Left lung (tissue), 14 donors: ENCODE measurements at places on chromosomes 3 and 15. TPM values are rescaled to one million over a fixed set of nuclear protein-coding genes. Genes with fewer than 3 reads are reported as not detected.

GRCh38 chr3:64152086-64152485 is 73.2 kb downstream of the PRICKLE2 start:
- peaks cover 29% of the 10 kb centered on the region for H3K36me3 ChIP-seq
- DNase-seq: no peak
- H3K4me3 ChIP-seq: no peak overlapping the region
- H3K27ac ChIP-seq: peak overlapping the region; percentile 70

- DNase-seq: no peak
- no peak overlapping the region for H3K27ac ChIP-seq
- H3K27me3 ChIP-seq: no peaks in the 10 kb centered on the region
- peaks cover 5% of the 10 kb centered on the region for H3K4me1 ChIP-seq
- H3K36me3 ChIP-seq: no peaks in the 10 kb centered on the region
Measured at GRCh38 chr3:11481556-11481955, 162.2 kb downstream of the VGLL4 start.

- H3K27me3 ChIP-seq: no peaks in the 10 kb centered on the region
- no peak overlapping the region for H3K27ac ChIP-seq
- no peak for DNase-seq
Measured at GRCh38 chr15:68232449-68232848, 2.9 kb upstream of the CLN6 start.

- DNase-seq: no peak
- peaks cover 26% of the 10 kb centered on the region for H3K4me1 ChIP-seq
- no peak overlapping the region for H3K4me3 ChIP-seq
- no peaks in the 10 kb centered on the region for H3K27me3 ChIP-seq
- no peak overlapping the region for H3K27ac ChIP-seq
- H3K36me3 ChIP-seq: no peaks in the 10 kb centered on the region
Measured at GRCh38 chr15:76313731-76314130, 2.5 kb upstream of the ETFA start.

- no peak overlapping the region for H3K4me3 ChIP-seq
- no peaks in the 10 kb centered on the region for H3K27me3 ChIP-seq
- H3K36me3 ChIP-seq: no peaks in the 10 kb centered on the region
- DNase-seq: no peak
- no peaks in the 10 kb centered on the region for H3K4me1 ChIP-seq
Measured at GRCh38 chr15:26950001-26950400, 21.0 kb upstream of the GABRG3 start.

DNA sequence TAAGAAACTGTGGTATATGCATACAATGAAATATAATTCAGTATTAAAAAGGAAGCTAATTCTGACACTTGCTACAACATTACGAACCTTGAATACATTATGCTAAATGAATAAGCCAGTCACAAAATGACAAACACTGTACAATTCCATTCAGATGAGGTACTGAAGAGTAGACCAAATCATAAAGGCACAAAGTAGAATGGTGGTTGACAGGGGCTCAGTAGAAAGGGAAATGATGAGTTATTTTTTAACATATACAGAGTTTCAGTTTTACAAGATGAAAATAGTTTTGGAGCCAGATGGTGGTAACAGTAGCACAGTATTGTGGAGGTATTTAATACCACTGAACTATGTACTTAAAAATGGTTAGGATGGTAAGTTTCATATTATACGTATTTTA is 254.6 kb upstream of the RBMS3 start:
- no peak overlapping the region for H3K27ac ChIP-seq
- no peak overlapping the region for H3K4me3 ChIP-seq
- H3K36me3 ChIP-seq: no peaks in the 10 kb centered on the region

- H3K27ac ChIP-seq: no peak overlapping the region
- H3K27me3 ChIP-seq: no peaks in the 10 kb centered on the region
- no peaks in the 10 kb centered on the region for H3K36me3 ChIP-seq
- H3K4me1 ChIP-seq: peaks cover 19% of the 10 kb centered on the region
- H3K4me3 ChIP-seq: no peak overlapping the region
Measured at GRCh38 chr15:89761929-89762328, 10.9 kb upstream of the MESP1 start.

- H3K27me3 ChIP-seq: no peaks in the 10 kb centered on the region
- DNase-seq: no peak
- H3K4me1 ChIP-seq: peaks cover 32% of the 10 kb centered on the region
Measured at GRCh38 chr15:40108061-40108854, 421 bp downstream of the BMF start.

- H3K4me1 ChIP-seq: no peaks in the 10 kb centered on the region
- H3K4me3 ChIP-seq: no peak overlapping the region
- no peak overlapping the region for H3K27ac ChIP-seq
- H3K27me3 ChIP-seq: no peaks in the 10 kb centered on the region
- no peaks in the 10 kb centered on the region for H3K36me3 ChIP-seq
Measured at GRCh38 chr15:94131875-94132274, 99.5 kb upstream of the MCTP2 start.

GRCh38 chr3:158559504-158559903 is 11.5 kb upstream of the MLF1 start:
- no peak for DNase-seq
- no peaks in the 10 kb centered on the region for H3K4me1 ChIP-seq
- H3K4me3 ChIP-seq: no peak overlapping the region
- no peak overlapping the region for H3K27ac ChIP-seq
- H3K27me3 ChIP-seq: no peaks in the 10 kb centered on the region
- H3K36me3 ChIP-seq: no peaks in the 10 kb centered on the region

- H3K4me3 ChIP-seq: no peak overlapping the region
- no peaks in the 10 kb centered on the region for H3K27me3 ChIP-seq
- H3K27ac ChIP-seq: no peak overlapping the region
- H3K36me3 ChIP-seq: no peaks in the 10 kb centered on the region
Measured at GRCh38 chr3:111252779-111253178, 181.2 kb downstream of the NECTIN3 start.

DNA sequence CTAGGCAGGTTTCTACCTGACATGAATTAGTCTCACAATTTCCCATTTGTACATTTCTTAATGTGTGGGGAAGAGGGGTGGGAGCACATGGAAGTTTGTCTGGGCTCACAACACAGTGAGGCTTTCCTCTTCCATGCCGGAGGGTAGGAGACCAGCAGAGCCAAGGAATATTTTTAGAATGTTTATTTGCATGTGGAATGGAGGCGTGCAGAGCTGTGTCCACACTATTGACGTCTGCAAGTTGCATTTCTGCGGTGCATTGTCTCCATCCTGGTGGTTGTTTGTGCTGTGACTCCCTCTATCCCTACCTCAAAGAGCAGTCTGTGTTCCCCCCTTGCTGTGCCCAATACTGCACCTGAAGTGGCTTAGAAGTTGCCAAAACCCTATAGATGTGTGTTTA is 103.1 kb upstream of the LRTM1 start:
- no peaks in the 10 kb centered on the region for H3K4me1 ChIP-seq
- H3K27me3 ChIP-seq: no peaks in the 10 kb centered on the region
- no peak overlapping the region for H3K4me3 ChIP-seq
- no peaks in the 10 kb centered on the region for H3K36me3 ChIP-seq

DNA sequence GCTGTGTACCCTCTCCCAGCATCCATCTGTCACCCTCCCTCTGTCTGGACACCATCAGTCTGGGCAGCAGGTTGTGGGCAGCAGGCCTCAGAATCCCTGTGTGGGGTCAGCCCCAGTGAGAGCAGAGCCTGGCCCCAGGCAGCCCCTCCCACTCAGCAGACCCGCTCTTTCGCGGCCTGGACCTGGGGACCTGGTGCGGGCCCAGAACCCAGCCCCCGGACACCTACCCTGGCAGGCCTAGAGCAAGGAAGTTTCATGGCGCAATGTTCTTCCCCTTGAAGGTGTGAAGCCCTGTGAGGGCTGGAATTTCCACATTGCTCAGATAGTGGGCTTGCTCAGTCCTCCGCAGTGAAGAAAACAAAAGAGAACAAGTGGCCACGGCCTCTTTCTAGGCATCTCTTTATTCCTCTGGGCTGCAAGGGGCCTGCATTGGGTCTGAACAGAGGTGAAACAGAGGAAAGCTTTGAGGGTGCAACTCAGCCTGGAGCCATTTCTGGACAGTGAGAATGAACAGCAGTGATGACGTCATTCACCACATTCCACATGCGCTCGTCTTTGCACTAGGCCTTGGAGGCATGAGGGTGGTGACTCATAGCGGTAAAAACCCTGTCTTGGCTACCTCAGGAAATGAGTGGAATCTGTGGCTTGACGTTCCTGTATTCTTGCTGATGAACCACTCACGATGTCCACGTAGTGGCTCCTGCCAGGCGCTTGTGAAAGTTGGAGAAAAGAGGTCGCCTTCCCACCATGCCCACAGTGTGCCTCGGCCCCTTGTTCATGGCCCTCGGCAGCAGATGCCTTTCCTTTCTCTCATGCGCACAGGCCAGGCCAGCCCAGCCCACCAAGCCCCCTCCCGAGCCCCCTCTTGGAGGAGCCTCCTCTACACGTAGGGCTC is 66.1 kb downstream of the SLC30A4 start:
- H3K4me1 ChIP-seq: peaks cover 55% of the 10 kb centered on the region
- no peaks in the 10 kb centered on the region for H3K36me3 ChIP-seq
- no peak overlapping the region for H3K4me3 ChIP-seq
- peaks cover 3% of the 10 kb centered on the region for H3K27me3 ChIP-seq
- DNase-seq: peak; percentile 83

DNA sequence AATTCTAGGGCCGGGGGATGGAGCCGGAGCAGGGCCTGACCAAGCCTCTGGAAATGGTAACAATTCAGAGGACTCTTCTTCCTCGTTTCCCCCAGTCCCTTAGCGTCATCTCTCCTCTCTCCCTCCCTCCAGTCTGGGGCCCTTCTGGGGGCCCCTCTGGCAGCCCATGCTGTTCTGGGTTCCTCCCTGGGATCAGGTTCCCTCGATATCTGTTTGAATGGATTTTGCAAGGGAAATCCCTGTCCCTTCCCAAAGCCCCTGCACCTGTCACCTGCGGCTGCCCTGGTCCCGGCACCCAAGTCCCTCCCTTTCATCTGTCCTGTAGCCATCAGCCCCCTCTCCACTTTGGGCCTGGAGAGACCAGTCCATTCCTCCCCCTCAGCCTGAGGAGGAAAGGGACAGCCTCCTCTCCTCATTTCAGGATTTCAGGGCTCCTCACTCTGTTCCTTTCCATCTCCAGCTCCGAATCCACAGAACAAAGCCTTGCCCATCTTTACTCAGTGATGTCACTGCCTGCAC is 1.7 kb upstream of the PLCB2 start:
- no peak for DNase-seq
- no peak overlapping the region for H3K27ac ChIP-seq
- H3K36me3 ChIP-seq: no peaks in the 10 kb centered on the region

GRCh38 chr3:153897025-153897723 is 224.0 kb upstream of the ARHGEF26 start:
- no peak for DNase-seq
- no peak overlapping the region for H3K4me3 ChIP-seq
- no peak overlapping the region for H3K27ac ChIP-seq
- no peaks in the 10 kb centered on the region for H3K36me3 ChIP-seq

- H3K27ac ChIP-seq: no peak overlapping the region
- H3K4me1 ChIP-seq: peaks cover 68% of the 10 kb centered on the region
- no peaks in the 10 kb centered on the region for H3K27me3 ChIP-seq
- DNase-seq: no peak
- H3K36me3 ChIP-seq: peaks cover 6% of the 10 kb centered on the region
- H3K4me3 ChIP-seq: no peak overlapping the region
Measured at GRCh38 chr15:98903377-98904018, 104.1 kb downstream of the PGPEP1L start.

- H3K27me3 ChIP-seq: no peaks in the 10 kb centered on the region
- no peaks in the 10 kb centered on the region for H3K4me1 ChIP-seq
- no peak for DNase-seq
- no peak overlapping the region for H3K4me3 ChIP-seq
- no peaks in the 10 kb centered on the region for H3K36me3 ChIP-seq
Measured at GRCh38 chr3:155129396-155129795, 49.3 kb downstream of the MME start.

DNA sequence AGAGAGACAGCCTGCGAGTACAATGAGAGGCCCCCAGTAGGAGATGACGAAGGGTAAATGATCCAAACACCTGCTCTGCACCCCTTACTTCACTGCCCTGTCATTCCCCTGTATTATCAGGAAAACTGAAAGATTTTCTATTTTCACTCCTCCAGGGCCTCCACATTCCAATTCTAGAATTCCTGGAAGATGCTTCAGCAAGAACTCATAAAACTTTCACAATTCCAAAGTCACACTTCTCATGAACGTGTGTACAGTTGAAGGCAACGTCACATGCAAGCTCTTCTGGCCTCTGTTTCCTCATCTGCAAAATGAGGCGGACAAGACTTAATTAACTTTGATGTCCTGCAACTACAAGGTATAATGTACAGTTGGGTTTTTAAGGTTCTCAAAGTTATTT is 62.8 kb upstream of the SPATA12 start:
- H3K27me3 ChIP-seq: no peaks in the 10 kb centered on the region
- no peaks in the 10 kb centered on the region for H3K4me1 ChIP-seq
- H3K36me3 ChIP-seq: no peaks in the 10 kb centered on the region
- no peak for DNase-seq
- H3K27ac ChIP-seq: no peak overlapping the region

GRCh38 chr15:84835661-84836337 is 18.6 kb downstream of the ALPK3 start:
- peaks cover 7% of the 10 kb centered on the region for H3K4me1 ChIP-seq
- no peaks in the 10 kb centered on the region for H3K36me3 ChIP-seq
- H3K27ac ChIP-seq: no peak overlapping the region

GRCh38 chr3:185527364-185527763 is 25.0 kb downstream of the LIPH start:
- no peak overlapping the region for H3K27ac ChIP-seq
- no peaks in the 10 kb centered on the region for H3K27me3 ChIP-seq
- H3K4me3 ChIP-seq: no peak overlapping the region
- no peaks in the 10 kb centered on the region for H3K36me3 ChIP-seq
- no peaks in the 10 kb centered on the region for H3K4me1 ChIP-seq

- H3K36me3 ChIP-seq: no peaks in the 10 kb centered on the region
- no peaks in the 10 kb centered on the region for H3K27me3 ChIP-seq
- no peak for DNase-seq
- H3K4me3 ChIP-seq: no peak overlapping the region
- H3K27ac ChIP-seq: peak overlapping the region; percentile 89
Measured at GRCh38 chr3:183554377-183554776, 1.1 kb downstream of the KLHL6 start.

DNA sequence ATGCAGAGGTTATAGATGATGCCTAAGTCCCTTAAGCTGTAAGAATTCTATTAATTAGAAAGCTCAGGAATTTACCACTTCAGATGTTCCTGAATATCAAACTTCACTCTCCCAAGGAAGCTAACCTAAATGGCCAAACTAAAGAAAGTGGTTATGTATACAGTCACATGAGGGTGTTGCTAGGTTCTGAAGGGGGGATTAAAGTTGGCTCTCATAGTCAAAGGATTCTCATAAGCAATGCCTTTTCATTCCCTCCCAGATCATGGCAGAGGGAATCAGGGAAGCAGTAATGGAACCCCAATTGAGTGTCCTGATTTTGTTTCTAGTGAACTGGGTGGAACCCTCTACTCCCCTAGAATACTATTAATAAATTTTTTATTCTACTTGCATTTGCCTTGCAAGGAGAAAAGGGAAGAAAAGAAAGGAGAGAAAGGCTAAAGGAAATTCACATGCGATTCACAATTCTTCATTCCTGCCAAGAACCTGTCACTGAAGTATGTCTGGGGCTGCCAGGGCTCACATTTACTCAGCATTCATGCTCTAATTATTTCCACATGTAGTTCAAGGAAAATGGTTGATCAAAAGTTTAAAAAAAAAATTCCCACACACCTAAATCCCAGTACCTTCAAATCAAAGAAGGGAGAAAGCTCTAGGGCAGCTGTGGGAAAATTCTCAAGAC is 25.1 kb downstream of the FSTL1 start:
- no peaks in the 10 kb centered on the region for H3K27me3 ChIP-seq
- no peak overlapping the region for H3K27ac ChIP-seq
- H3K4me3 ChIP-seq: no peak overlapping the region
- DNase-seq: no peak

The VWA5B2 gene
- total RNA-seq: 0.31 TPM

The GOLGA6L7 gene
- not detected for total RNA-seq

The IL17RE gene
- total RNA-seq: 14.4 TPM

The MYO5C gene
- total RNA-seq: 78.3 TPM

The ACKR4 gene
- 4.8 TPM for total RNA-seq

The MUC20 gene
- 20.3 TPM for total RNA-seq

The CHCHD6 gene
- total RNA-seq: 11.8 TPM

The CISH gene
- total RNA-seq: 42.5 TPM

The FRMD4B gene
- total RNA-seq: 70.6 TPM

The ADPGK gene
- total RNA-seq: 54.8 TPM

The CSPG4 gene
- total RNA-seq: 22.5 TPM

The GATA2 gene
- 43.0 TPM for total RNA-seq
